Activated CD4-positive, CD25-positive, alpha-beta regulatory T cell treated with anti-CD3 and anti-CD28 coated beads, Interleukin-2, amount 50 U/mL, for 72 hours (primary cell): ENCODE measurements at places on chromosomes 6 and 20.

DNA sequence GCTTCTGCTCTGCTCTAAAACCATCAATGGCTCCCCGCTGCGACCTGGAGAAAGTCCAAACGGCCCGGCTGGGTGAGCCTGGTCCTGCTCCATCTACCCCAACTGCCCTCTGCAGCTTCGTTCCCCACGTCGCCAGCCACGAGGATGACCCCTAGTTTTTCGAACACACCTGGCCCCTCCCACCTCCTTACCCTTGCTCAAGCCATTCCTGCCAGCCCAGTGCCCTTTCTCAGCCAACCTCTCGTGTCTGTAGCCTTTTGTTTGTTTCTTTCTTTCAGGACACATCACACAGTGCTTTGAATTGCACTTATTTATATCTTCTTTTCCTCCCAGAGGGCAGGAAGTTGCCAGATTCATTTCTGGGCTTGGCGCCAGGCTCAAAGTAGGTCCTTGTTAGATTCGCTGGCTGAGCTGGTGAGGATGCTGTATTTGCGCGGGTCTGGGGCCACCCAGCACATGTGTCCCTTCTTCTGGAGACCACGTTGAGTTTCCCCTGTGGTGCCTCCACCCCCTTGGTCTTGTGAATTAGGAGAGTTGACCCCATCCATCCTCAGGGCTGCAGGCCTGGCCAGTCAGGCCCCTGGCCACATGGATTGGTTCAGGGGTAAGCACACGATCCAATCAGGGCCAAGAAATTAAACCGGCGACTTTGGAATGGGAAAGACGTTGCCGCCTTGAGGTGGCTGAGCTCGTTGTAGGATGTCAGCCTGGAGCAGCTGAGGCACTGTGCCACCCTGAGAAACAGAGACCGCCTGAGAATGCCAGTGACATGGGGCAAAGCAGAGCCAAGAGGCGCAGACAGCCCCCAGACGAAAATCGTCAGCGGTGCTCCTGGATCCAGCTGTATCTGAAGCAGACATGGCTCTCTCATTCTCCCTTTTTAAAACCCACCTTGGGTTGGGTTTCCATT is 156.0 kb downstream of the CEBPB start:
- no peak for DNase-seq

GRCh38 chr6:87436435-87436834 is 28.7 kb downstream of the CFAP206 start:
- DNase-seq: no peak

DNA sequence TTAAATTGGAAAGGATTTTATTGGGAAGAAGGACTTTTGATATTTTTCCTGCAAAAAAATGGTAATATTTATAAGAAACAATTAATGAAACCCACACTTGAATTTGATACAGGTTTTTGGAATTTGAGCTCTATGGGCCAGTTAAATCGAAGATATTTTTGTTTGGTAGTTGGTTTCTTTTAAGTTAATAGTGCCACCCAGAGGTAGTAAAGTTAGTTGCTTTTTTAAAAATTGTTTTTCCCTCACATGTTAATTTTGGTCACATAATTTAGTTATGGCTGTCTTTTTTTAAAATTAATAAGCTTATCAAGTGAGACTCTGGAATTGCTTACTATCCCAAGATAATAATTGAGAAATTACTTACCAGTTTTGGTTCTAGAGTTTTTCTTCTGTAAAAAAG is 7.1 kb downstream of the PRIM2 start:
- no peak for DNase-seq

- DNase-seq: no peak
Observed at GRCh38 chr6:141041596-141042087, 1091.1 kb upstream of the GJE1 start.

DNA sequence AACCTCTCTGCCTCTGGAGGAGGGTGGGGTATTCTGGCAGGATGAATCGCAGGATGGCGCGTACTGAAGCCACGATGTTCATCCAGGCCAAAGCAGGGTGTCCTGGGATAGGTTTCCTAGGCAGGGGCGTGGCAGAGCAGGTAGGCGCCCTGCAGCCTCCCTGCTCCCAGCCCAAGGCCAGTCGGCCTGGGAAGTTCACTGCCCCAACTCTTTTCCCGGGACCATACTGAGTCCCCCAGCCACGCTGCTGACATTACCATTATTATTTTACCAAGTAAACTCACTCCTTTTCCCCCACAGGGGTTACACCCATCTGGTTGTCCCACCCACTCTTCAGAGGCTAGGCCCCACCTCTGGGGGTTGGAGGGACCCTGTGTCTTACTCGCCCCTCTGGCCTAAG is 21.8 kb downstream of the SDCBP2 start:
- DNase-seq: no peak

DNA sequence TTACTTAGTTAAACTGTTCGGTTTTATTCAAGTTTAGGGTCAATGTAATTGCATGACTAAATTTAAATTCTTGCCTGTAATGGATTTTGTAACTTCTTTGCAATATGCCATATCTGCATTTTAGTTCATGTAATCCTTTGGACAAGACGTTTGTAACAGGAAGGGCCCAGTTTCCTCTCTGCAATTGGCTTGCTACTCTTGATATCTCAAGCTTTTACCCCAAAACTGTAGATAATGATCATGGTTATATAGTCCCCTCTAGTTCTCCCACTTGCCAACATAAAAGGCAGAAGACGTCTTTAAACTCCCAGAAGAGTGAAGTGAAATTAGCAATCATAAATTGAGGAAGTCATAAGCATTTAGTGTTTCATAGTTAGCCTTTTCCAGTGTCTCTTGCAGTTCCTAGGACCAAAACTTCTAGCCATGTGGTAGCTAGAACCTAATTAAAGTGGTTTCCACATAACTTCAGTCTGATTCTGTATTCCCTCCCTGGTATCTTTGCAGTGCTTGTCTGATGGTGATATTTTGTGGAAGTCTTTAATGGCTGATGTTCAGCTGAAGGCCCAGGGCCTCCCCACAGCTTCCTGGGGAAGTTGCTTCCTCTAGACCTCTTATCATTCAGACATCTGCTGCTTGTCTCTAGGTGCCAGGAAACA is 117.8 kb upstream of the SUPT3H start:
- DNase-seq: no peak

- DNase-seq: no peak
Observed at GRCh38 chr6:118171852-118172251, 264.8 kb downstream of the SLC35F1 start.

GRCh38 chr6:42361036-42361435 is 90.7 kb downstream of the TRERF1 start:
- DNase-seq: no peak
